ENCODE measurements at places on chromosomes 3 and 15.

DNA sequence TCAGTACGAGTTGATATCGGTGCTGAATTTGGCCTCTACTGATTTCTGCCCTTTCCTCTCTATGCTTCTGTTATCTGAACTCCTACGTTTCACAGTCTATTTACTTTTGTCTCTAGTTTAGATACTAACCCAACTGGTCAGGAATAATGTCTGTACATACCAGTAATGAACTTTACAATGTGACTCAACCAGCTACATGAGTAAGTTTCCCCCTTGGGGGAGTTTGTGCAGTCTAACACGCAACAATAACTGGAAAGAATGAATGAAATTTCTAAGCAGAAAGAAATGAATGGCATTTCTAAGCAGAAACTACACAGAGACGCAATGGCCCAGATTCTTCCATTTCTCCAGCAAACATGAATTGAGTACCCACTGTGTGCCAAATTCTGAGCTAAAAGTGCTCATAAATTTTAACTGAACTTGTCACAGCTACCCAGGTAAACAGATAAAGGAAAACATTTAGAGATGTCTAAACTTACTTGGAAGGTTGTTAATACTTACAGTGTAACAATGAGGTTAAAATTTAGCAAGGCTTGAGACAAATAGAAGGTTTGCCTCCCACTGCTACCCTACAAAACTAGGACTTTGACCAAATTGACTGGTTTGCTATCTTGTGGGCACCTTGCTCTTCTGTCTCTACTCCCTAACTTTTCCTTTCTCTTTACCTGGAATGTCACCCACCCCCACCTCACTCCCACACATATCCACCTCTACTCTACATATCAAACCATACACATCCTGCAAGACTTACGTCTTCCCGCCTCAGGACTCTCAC is 11.6 kb downstream of the UPK1B start:
- no peak for DNase-seq

GRCh38 chr3:120418446-120418845 is 32.3 kb downstream of the FSTL1 start:
- DNase-seq, result no peak

- DNase-seq, result no peak
Measured at GRCh38 chr15:97875025-97875512, 85.4 kb upstream of the ARRDC4 start.

- DNase-seq, result no peak
Measured at GRCh38 chr3:183428447-183429211, at the start of gene MCF2L2. TSS of gene MCF2L2 (minus strand) at chr3:183428619. CDS start at chr3:183427977, 642 bp downstream.

DNA sequence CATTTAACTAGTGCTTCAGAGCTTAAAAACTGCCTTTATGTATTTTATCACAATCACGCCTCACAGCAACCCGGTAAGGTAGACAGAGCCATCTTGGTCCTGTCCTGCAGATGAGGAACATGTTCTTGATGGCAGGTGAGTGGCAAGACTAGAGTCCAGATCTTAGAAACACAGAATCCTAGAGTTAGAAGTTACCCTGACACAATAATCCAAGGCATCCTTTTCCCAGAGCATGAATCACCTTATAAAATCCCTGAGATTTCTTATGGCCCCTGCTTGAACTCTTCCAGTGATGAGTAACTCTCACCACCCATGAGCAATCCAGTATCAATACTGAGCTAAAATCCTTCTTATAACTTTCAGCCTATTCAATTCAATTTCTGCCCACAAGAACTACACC is 16.9 kb downstream of the POPDC2 start:
- DNase-seq, result no peak

DNA sequence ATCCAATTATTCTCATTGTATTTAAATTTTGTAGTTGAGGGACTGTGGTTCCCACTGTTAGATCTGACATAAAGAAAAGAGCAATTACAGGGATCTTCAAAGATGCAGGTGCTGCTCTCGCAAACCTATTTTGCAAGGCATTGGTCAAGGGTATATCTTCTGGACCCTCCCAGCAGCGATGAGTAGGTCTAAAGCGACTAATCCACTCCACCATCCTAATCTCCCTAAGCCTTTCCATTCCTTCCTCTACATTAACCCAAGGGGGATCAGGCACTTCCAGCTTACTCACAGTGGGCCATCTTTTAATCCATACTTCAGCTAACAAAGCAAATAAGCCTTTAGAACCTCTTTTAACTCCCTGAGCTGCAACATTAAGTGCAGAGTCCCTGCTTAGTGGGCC is 37.0 kb upstream of the CPOX start:
- DNase-seq, result no peak

DNA sequence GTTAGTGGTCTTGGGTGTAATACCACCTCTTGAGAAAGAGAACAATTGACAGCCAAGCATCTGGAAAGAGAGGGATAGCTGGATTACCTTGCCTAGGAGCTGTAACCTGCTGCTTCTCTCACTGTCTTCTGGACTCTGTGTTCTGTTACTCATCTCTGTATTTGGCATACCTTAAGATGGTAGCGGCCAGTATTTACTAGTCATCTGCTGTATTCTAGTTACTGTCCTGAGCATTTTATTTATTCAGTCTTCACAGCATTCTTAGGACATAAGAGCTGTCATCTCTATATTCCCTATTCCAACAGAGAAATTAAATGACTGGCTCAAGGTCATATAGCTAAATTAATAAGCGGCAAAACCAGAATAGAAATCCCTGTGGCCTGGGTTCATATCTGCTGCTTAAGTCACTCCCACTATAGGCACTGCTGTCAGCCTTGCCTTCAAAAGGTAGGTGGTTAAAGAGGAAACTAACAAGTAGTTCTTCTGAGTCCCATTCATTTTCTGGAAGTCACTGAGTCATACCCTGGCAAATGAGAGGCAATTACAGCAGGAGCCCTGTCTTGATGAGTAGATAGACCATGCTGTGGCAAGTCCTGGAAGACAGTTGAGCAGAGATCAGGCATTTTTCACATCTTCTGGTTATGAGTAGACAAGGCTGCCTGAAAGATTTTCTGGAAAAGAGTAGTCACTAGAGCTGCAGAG is 68.2 kb downstream of the RAB7A start:
- DNase-seq, result no peak

- no peak for DNase-seq
Measured at GRCh38 chr15:92521624-92522008, 127.9 kb downstream of the ST8SIA2 start.

- DNase-seq, result no peak
Measured at GRCh38 chr3:111076732-111077131, 5.1 kb downstream of the NECTIN3 start.

DNA sequence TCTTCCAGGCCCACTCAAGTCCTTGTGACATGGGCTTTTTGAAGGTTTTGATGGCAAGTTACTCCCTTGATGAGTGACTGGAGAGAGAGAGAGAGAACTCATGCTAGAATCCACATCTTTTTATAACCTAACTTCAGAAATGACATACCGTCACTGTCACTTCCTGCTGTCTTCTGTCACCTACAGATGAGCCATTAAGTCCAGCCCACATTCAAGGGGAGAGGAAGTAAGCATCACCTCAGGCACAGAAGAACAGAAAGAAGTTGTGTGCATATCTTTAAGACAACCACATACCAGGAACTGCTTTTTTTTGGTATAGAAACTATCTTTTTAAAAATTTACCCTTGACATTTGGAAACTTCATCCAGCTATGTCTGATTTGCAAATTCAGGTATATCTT is 16.6 kb upstream of the TXNRD3 start:
- DNase-seq, result no peak

DNA sequence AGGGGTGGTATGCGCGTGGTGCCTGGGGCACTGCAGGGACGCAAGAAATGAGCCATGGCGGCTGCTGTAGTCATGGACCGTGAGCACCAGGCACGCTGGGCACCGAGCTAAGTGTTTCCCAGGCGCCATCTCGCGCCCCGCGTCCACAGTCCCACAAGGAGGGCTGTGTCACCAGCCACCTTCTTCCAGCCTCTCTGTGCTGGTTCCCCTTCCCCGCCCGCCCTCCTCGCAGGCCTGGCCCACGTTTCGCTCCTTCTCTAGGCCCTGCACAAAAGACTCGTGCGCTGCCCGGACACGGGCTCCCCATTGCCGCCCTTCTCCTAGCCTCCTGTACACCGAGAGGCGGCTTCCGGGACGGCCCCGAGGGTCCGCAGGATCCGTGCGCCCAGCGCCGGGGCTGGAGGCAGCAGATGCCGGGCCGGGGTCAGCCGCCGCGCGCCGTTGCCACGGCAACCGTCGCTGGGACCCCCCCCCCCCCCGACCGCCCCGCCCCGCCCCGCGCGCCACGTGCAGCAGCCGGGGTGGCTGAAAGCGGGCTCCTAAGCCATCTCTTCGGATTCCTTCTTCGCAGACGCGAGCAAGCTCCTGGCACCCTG is 113.4 kb downstream of the SRGAP3 start:
- DNase-seq, result no peak

- no peak for DNase-seq
Measured at GRCh38 chr3:19573644-19574043, 360.4 kb downstream of the EFHB start.

DNA sequence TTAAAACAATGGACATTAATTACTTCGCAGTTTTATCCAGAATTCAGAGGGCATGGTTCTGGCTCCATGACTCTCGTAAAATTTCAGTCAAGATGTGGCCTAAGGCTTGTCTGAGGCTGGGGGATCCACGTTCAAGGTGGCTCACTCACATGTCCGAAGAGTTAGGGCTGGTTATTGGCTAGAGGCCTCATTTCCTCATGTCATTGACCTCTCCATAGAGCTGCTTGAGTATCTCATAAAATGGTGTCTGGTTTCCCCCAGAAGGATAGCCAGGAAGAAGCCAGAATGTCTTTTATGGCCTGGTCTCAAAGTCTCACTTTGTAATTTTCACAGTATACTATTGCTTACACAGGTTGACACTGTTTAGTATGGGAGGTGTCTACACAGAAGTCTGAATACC is 67.3 kb upstream of the DCBLD2 start:
- no peak for DNase-seq

GRCh38 chr15:76200641-76201105 is 110.6 kb downstream of the ETFA start:
- DNase-seq, result no peak

Data from SIG-M5 (cell line).